ENCODE measurements at places on chromosomes 7 and 10.

DNA sequence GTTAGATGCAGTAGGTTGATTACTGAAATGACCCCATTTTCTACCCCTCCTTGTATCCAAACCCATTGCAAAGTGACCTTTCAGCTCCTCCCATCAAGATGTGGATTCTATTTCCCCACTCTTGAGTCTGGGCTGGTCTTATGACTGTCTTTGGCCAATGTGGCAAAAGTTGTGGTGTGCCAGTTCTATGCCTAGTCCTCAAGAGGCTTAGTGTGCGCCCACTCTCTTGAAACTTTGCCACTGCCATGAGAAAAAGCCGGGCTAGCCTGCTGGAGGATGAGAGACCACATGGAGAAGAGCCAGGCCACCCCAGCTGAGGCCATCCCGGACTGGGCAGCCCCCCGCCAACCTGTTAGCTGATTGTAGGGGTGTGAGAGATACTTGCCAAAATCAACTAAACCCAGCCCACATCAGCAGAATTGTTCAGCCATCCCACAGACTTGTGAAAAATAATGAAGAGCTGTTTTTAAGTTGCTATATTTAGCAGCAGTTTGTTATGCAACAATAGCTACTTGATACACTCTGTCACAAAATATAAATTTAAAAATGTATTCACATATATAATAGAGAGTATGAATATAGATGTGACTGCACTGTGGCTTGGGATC is 131.0 kb upstream of the PALS2 start:
- peak; percentile 39 for DNase-seq

- DNase-seq = no peak
Measured at GRCh38 chr7:12583922-12584321, 13.4 kb downstream of the SCIN start.

GRCh38 chr7:16951483-16952080 is 69.8 kb upstream of the AGR3 start:
- DNase-seq = no peak

- DNase-seq = no peak
Measured at GRCh38 chr10:131979821-131980270, 1.9 kb downstream of the BNIP3 start.

GRCh38 chr7:1946773-1947450 is 276.8 kb downstream of the ELFN1 start:
- no peak for DNase-seq

GRCh38 chr10:69101451-69102095 is 13.7 kb downstream of the SRGN start:
- DNase-seq = peak; percentile 77

DNA sequence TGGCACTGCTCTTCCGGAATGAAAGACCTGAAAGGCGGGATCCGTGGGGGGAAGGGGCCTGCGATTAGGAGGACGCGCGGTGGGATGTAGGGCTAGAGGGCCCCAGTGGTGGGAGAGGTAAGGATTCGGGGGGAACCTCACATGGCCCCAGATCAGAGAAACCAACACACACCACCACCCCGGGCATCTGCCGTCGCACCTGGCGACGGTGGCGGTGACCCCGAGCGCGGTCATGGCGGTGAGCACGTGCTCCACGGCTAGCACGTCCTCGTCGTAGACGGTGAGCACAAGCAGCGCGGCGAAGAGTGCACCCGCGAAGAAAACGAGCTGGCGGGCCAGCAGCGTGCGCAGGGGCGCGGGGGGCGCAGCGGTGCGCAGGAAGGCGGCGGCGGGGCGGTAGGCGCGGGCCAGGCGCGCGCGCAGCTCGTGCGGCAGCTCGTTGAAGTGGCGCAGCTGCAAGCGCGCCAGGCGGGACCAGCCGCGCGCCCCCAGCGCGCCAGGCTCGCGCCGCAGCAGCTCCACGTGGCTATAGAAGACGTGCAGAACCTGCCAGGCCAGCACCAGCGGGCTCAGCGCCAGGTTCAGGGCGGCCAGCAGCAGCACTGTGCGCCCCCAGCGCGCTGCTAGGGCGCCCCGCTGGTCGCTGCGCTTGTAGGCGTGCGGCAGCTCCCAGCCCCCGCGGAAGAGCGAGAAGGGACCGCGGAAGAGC is 5.7 kb downstream of the ATG9B start:
- DNase-seq = no peak

DNA sequence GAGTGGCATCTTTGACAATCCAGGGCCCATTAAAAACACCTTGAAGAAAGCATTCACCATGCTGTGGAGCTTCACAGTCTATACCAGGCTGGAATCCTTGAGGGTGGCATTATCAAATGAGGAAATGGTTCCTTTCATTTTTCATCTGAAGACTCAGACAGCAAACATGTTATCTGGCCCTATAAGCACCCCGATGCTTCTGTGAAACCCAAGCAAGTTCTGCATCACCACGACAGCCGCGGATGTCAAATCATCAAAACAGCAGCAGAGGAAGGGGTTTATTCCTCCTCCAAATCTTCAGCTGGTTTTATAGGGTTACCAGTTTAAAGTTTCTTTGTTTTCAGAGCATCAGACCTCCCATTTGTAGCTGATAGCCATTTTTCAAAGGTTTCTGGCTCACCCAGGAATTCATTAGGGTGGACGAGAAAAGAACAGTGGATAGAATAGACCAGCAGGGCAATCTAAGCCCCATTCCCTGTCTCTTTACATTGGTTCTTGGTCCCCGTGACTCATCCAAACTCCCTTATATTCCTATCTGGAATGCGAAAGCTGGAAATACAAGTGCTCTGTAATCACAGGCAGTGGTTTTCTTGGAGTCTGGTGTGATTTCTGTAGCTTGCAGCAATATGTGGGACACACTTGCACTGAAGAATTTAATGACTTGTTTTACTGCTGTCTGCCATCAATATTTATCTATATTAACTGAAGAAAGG is 217.9 kb downstream of the SKAP2 start:
- peak; percentile 49 for DNase-seq

DNA sequence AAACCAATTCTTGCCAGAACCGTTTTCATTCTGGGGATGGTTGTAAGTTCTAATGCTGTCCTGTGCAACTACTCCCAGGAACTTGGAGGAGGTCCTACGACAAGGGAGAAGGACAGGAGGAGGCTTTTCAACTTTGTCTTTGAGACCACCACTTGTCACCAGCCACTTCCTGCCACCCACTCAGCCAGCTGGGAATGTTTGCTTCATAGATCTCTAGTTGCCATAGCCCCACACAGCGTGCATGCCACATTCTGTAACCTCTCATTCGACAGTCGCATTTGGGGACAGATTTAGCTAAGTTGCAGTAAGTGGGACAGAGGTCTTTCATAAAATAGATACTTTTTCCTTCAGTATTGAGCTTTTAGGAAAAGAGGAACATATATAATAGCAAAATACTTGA is 78.0 kb downstream of the TAF3 start:
- DNase-seq = no peak

- no peak for DNase-seq
Measured at GRCh38 chr10:117400329-117400728, 25.1 kb upstream of the PDZD8 start.

DNA sequence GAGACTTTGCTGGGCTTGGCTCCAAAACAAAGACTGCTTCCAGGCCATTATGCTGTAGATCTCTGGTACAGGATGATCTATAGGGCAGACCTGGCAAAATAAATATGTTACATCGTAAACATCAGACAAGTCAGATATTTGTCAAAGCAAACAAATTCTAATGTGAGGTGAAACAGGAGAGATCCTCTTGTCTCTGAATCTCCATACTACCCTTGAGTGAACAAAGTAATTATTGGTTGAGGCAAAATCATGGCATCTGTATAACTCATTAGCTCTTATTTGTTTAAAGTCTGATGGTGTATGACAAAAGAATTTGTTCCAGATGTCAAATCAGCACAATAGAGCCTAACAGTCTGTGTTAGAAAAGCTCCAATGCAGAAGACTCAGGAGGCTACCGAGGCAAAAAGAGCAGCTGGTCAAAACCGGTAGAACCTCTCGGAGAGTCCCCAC is 1291.5 kb downstream of the TYW1 start:
- DNase-seq = no peak

GRCh38 chr7:50206453-50207250 is 97.9 kb upstream of the IKZF1 start:
- DNase-seq = peak; percentile 74

DNA sequence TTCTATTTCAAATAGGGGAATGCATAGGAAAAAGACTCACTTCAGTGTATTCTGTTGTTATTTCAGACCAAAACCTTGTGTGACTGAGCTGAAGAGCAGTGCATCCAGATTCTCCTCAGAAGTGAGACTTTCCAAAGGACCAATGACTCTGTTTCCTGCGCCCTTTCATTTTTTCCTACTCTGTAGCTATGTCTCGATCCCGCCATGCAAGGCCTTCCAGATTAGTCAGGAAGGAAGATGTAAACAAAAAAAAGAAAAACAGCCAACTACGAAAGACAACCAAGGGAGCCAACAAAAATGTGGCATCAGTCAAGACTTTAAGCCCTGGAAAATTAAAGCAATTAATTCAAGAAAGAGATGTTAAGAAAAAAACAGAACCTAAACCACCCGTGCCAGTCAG is 12.0 kb downstream of the TET1 start:
- DNase-seq = no peak

DNA sequence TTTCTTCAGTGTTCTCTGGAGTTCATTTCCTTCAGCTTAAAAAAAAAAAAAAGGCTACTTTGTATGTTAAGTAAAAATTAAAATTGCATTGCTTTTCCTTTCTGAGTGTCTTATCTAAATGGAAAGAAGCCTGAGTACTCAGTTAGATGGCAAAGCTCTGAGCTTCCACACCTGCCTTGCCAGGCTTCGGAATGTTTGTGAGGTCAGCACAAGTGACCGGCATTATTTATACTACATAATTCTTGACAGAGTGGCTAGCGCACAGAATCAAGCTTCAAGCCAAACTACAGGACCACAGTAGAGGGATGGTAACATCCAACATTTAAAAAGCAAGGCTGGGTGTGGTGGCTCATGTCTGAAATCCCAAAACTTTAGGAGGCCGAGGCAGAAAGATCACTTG is 17.3 kb downstream of the PIP4K2A start:
- no peak for DNase-seq

GRCh38 chr7:130845581-130846085 is 111.6 kb upstream of the KLF14 start:
- no peak for DNase-seq

DNA sequence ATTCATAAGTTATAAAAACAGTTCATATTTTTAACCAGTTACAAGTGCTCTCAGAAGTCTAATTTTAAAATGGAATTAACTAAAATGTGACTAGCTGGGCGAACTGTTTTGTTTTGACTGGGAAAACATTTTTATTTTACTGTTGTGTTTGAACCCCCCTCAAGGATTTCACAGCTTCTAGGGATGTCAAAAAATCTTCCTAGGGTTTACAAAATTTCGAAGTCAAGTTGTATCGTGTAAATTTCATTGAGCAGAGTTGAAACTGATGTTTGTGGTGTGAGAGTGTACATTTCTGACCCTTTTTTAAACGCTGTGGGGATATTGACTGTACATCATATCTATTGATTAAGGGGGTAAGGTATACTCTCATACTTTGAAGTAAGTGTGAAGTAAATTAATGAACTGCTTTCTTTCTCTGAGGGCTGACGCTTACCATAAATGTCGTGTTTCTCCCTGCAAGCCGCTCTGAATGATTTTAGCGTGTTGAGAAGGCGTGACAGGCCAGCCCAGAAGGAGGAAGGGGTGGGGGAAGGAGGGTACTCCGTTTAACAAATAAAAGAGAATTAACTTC is 1.8 kb upstream of the SP8 start:
- DNase-seq = no peak

DNA sequence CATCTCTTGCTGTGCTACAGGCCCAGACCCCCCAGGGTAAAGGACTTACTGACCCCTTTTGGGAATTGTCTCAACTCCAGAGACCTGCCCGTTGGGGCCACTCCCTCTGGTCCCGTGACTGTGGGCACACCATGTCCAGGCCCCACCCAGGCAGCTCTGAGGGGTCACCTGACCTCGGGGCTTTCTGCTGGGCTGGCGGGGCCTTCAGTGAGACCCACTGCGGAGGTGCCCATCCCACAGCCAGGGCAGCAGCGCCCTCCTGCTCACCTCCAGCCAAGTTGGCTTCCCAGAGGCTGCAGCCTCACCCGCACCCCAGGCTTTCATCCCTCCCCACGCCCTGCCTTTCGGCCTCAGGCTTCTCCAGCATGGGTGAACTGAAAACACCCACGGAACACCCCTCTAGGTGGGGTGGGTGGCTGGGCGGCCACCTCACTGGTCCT is 147.2 kb downstream of the DNAJB6 start:
- no peak for DNase-seq

DNA sequence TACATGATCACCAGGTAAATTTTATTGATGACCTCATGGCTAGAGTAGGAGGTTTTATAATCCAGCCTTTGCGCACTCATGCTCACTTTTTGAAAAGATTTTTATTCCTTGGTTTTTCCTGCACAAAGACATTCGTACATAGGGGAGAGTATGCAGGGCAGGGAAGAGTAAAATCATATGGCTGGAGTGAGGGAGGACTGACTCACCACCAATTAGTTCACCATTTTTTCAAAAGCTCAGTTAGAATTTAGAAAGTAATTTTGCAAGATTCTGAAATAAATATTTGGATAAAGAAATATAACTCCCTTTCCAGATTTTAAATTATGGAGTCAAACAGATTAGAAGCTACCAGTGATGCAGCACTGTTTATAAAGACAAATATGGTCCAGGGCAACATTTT is 111.9 kb downstream of the SEMA3D start:
- DNase-seq = no peak

GRCh38 chr7:52482076-52482475 is 553.4 kb upstream of the POM121L12 start:
- DNase-seq = peak; percentile 55

DNA sequence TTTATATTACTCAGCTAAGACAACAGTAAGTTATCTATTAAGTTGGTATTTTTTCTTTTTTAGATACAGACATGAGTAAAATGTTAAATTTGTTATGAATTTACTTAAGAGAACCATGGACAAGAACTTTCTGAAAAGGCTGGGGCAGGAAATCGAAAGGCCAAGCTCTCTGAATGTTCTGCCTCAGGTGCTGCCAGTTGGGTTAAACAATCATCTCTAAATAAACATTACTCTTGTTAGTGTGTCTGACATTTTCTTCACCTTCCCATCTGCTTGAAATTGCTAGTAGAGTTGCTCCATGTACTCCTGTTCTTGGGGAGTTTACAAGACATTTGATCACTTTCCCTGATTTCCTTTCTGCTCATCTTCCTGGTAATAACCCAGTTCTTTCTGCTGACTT is 87.5 kb downstream of the ANKRD7 start:
- DNase-seq = no peak

GRCh38 chr10:125125951-125126735 is 34.2 kb downstream of the CTBP2 start:
- no peak for DNase-seq

GRCh38 chr10:79246606-79247275 is 100.5 kb upstream of the PPIF start:
- no peak for DNase-seq

DNA sequence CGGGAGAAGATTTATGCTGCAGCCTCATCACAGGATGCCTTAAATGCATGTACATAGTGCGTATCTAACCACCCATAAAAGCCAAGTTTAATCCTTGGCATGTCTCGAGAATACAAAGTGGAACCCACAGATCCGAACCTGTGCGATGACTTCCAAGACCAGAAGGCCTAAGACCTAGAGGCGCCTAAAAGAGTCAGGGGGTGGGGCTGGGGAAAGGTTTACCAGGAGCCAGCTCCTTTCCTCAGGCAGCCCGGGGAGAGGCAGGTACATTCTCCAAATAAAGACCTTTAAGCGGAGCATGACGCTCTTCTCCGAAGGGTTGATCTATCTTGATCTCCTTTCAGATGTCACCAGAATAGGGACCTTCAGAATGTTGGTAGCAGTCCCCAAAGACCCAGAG is 9.7 kb downstream of the SP8 start:
- DNase-seq = no peak

- DNase-seq = no peak
Measured at GRCh38 chr7:139829775-139830117, 682 bp downstream of the TBXAS1 start.

- peak; percentile 37 for DNase-seq
Measured at GRCh38 chr7:22666732-22667131, 60.3 kb upstream of the IL6 start.
